ENCODE measurements at places on chromosomes 13 and 19. TPM values are rescaled to one million over a fixed set of nuclear protein-coding genes. Genes with fewer than 3 reads are reported as not detected.

Gene CLC
- not detected for total RNA-seq

Gene ALOX5AP
- total RNA-seq = 0.70 TPM

Gene TTC9B
- total RNA-seq = not detected

Gene SHISA7
- total RNA-seq = not detected

Gene SELENOV
- not detected for total RNA-seq

Gene RGCC
- 0.20 TPM for total RNA-seq

DNA sequence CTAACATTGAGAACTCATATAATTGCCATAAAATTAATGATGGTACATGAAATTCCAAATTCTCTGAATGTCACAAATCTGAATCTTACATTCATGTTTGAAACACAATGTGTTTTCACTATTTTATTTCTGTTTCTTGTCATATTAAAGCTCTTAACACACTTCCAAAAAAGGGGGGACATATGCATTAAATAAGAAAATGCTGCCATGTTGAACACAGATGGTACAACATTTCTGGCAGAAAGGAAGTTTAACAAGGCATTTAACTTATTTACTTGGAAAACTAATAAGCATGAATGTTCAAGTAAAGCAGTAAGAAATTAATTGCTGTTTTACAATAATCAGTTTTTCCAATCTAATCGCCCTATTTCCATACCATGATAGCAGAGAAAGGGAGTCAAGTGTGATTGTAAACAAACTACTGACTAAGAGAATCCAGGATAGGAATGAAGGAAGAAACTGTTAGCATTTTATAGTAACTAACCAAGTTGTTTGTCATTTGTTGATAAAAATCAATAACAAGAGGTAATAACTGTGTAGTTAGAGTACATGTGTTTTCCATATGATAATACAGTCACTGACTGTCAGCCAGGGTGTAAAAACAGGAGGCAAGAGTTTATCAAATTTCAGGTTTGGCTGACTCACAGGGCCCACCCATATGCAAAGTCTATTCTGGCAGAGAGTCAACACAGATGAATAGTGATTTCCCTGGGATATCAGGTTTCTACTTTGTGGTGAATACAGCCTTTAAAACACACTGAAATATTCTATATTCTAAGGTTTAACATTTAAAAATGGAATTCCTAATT, 5.7 kb upstream of the FOXO1 start:
- no peaks in the 10 kb centered on the region for H3K36me3 ChIP-seq
- no peaks in the 10 kb centered on the region for H3K27me3 ChIP-seq
- H3K27ac ChIP-seq = no peak overlapping the region
- peaks cover 52% of the 10 kb centered on the region for H3K4me1 ChIP-seq
- no peak overlapping the region for H3K4me3 ChIP-seq

DNA sequence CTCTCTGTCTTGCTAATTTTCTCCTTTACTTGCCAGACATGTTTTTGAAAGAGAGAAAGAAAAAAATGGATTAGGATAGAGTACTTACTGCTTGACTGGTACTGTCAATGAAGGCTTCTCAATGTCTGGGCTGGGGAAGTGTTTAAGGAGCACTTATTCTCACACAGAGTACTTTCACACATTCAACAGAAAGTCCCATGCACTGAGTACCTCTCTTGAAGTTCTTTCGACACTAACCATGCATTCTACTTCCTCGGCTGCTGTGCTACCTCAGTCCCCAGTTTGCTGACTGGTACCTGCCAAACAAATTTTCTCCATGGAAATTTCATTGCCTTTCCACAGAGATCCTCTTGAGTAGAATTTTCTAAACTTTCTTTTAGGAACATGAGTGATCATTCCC, 281.9 kb downstream of the RBM26 start:
- no peaks in the 10 kb centered on the region for H3K4me1 ChIP-seq
- DNase-seq = no peak
- no peaks in the 10 kb centered on the region for H3K36me3 ChIP-seq
- no peak overlapping the region for H3K27ac ChIP-seq
- no peaks in the 10 kb centered on the region for H3K27me3 ChIP-seq

DNA sequence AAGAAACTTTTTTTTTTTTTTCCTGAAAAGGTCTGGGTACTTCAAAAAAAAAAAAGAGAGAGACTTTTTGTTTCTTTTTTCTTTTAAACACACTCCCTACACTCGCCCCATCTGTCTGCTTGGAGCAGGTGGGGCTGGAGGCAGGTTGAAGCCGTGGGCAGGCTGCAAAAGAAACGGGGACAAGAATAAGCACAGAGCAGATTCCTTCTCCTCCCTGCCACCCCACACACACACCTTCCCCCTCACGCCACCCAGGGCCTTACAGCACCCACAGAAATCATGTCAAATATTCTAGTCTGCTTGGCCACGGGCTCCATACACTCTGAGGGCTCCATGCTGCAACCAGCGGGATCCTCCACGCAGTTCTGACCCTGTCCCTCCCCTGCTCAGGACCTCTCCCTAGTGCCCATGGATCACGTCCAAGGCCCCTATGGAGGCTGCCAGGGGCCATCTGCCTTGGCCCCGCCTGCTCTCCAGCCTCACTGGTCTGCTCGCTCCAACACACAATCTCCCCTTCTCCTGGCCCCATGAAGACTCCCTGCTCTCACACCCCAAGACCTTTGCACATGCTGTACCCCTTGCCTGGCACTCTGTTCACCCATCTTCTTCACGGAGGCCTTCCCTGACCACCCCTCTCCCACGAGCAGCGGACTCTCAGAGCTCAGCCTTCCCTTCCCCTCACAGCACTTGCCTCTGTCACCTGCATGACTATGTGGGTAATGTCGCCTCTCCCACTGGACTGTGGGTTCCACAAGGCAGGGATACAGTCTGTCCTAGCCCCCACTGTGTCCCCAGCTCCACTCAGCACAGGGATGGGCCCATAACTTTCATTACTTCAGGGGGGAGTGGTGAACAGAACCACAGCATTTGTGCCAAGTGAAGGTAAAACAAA, 11.4 kb downstream of the AKT2 start:
- no peaks in the 10 kb centered on the region for H3K27me3 ChIP-seq
- H3K4me3 ChIP-seq = no peak overlapping the region
- no peak for DNase-seq
- no peak overlapping the region for H3K27ac ChIP-seq

DNA sequence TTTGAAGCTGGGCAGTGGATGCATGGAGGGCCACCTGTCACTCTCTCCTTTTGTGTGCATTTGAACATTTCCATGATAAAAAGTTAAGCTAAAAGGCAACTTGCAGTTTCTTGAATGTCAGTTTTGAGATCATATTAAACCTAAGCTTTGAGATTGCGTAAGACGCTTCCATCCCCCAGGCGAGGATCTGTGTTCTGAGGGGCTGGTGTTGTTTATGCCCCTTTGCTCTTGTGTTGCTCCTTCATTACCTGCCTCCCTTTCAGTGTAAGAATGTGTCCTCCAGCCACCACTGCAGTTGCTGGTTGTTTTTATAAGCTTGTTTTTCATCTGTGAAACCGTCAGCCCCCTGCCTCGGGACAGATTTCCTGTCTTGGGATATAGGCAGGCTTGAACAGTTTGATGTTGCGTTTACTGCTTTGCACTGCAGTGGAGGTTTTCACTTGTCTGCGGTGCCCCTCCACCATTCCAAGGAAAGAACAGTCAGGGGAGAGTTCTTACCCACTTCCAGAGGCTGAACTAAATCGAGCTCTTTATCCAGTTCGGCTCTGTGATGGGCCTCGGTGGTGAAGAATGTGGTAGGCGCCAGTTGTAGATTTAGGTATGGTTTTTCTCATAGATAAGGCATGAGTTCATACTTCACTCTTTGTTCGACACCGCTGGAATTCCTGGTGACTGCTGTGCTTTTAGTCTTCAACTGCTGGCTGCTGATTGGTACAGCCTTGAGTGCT, 96.8 kb downstream of the ARHGEF7 start:
- no peaks in the 10 kb centered on the region for H3K4me1 ChIP-seq
- H3K27ac ChIP-seq = no peak overlapping the region
- peaks cover 10% of the 10 kb centered on the region for H3K36me3 ChIP-seq
- no peaks in the 10 kb centered on the region for H3K27me3 ChIP-seq
- no peak overlapping the region for H3K4me3 ChIP-seq
- no peak for DNase-seq

- no peak overlapping the region for H3K4me3 ChIP-seq
- H3K4me1 ChIP-seq = peaks cover 44% of the 10 kb centered on the region
- H3K27me3 ChIP-seq = no peaks in the 10 kb centered on the region
- no peak overlapping the region for H3K27ac ChIP-seq
- peak; percentile 71 for DNase-seq
Measured at GRCh38 chr19:53511933-53512374, 26.0 kb upstream of the ZNF331 start.

GRCh38 chr19:55585658-55586339, 5.2 kb upstream of the ZNF579 start:
- no peaks in the 10 kb centered on the region for H3K27me3 ChIP-seq
- peaks cover 47% of the 10 kb centered on the region for H3K4me1 ChIP-seq
- DNase-seq = peak; percentile 76
- no peaks in the 10 kb centered on the region for H3K36me3 ChIP-seq

GRCh38 chr19:383922-384798, 24.8 kb downstream of the C2CD4C start:
- H3K4me1 ChIP-seq = no peaks in the 10 kb centered on the region
- peaks cover 46% of the 10 kb centered on the region for H3K27me3 ChIP-seq
- H3K27ac ChIP-seq = no peak overlapping the region
- H3K4me3 ChIP-seq = no peak overlapping the region

GRCh38 chr19:39765091-39766076, 13.3 kb upstream of the LEUTX start:
- no peak overlapping the region for H3K4me3 ChIP-seq
- no peaks in the 10 kb centered on the region for H3K36me3 ChIP-seq
- H3K27ac ChIP-seq = no peak overlapping the region
- DNase-seq = peak; percentile 48

DNA sequence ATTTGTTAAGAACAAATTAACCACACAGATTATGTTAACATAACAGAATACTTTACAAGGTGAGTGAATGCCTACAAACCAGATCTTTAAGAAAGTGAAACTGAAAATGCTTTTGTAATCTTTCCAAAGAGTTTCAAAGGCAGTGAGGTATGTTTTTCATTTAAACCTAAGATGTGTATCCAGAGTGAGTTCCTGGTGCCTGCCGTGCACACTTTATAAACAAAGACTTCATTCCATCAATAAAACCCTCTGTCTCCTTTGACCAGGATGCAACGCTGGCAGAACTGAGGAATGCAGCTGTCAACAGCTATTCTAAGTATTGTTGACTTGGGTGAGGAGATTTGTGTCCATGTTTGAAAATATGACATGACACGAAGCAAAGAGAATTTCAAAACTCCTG, 344.6 kb downstream of the DNAJC15 start:
- H3K4me3 ChIP-seq = no peak overlapping the region
- no peak for DNase-seq
- H3K4me1 ChIP-seq = no peaks in the 10 kb centered on the region
- no peaks in the 10 kb centered on the region for H3K36me3 ChIP-seq
- H3K27ac ChIP-seq = no peak overlapping the region

DNA sequence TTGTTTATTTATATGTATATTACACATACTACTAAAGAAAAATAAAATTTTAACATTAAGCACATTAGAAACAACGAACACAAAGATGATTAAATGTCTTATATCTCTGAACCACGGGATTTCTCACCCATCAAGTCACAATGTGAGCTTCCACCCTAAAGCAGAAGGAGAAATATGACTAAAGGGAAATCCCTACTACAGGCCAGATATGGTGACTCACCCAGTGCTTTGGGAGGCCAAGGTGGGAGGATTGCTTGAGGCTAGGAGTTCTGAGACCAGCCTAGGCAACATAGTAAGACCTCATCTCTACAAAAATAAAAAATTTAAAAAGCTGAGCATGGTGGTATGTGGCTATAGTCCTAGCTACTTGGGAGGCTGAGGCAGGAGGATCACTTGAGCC, 24.6 kb downstream of the DCT start:
- no peaks in the 10 kb centered on the region for H3K27me3 ChIP-seq
- H3K4me3 ChIP-seq = no peak overlapping the region
- DNase-seq = no peak
- H3K27ac ChIP-seq = no peak overlapping the region

DNA sequence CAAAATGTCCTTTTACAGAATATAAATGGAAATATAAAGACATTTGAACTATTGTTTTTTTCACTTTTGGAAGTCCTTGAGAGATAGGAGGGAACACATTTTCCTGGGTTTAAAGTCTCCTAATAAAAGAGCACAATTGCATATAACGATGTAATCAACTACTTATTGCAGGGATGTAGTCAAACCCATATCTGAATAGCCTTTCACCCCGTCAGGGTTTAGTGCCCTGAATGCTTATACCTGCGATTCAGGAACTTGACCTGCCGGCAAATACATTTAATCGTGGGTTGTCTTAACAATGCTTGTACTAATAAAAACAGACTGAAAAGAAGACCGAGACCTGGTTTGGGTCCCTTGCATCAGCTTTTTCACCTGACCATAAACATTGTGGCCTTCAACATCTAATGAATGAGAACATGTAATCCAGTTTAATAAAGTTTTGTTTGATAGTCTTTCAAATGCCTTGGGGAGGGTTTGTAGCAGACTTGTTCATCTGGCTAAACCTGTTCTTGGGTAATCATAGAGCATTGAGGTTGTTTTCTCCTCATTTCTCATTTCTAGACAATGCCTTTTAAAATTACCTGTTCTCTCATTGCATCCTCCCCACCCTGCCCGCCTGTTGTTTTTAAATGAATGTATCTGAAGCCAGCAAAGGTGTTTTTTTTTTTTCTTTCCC, 7.0 kb downstream of the KLF5 start:
- H3K27me3 ChIP-seq = no peaks in the 10 kb centered on the region
- H3K4me3 ChIP-seq = no peak overlapping the region
- H3K27ac ChIP-seq = no peak overlapping the region
- no peak for DNase-seq

- H3K4me3 ChIP-seq = no peak overlapping the region
- no peaks in the 10 kb centered on the region for H3K27me3 ChIP-seq
- H3K36me3 ChIP-seq = peaks cover 12% of the 10 kb centered on the region
- DNase-seq = no peak
- no peak overlapping the region for H3K27ac ChIP-seq
Measured at GRCh38 chr19:58134244-58134643, 16.3 kb downstream of the ZNF329 start.

GRCh38 chr13:50126263-50126992, 111.2 kb downstream of the KCNRG start:
- H3K27ac ChIP-seq = peak overlapping the region; percentile 98
- H3K4me3 ChIP-seq = peak overlapping the region; percentile 95
- peak; percentile 27 for DNase-seq
- peaks cover 44% of the 10 kb centered on the region for H3K4me1 ChIP-seq
- H3K36me3 ChIP-seq = no peaks in the 10 kb centered on the region
- peaks cover 29% of the 10 kb centered on the region for H3K27me3 ChIP-seq
